ENCODE measurements at places on chromosomes 2 and 18. TPM values are rescaled to one million over a fixed set of nuclear protein-coding genes. Genes with fewer than 3 reads are reported as not detected.

GRCh38 chr2:39039072-39039471 lies 81.8 kb downstream of the SOS1 start:
- H3K4me3 ChIP-seq, result no peak overlapping the region
- H3K36me3 ChIP-seq, result peaks cover 44% of the 10 kb centered on the region
- DNase-seq, result no peak
- no peak overlapping the region for H3K27ac ChIP-seq

GRCh38 chr18:5961828-5962150 lies 66.5 kb upstream of the TMEM200C start:
- no peak for DNase-seq
- no peaks in the 10 kb centered on the region for H3K36me3 ChIP-seq
- no peaks in the 10 kb centered on the region for H3K4me1 ChIP-seq
- H3K27me3 ChIP-seq, result no peaks in the 10 kb centered on the region

DNA sequence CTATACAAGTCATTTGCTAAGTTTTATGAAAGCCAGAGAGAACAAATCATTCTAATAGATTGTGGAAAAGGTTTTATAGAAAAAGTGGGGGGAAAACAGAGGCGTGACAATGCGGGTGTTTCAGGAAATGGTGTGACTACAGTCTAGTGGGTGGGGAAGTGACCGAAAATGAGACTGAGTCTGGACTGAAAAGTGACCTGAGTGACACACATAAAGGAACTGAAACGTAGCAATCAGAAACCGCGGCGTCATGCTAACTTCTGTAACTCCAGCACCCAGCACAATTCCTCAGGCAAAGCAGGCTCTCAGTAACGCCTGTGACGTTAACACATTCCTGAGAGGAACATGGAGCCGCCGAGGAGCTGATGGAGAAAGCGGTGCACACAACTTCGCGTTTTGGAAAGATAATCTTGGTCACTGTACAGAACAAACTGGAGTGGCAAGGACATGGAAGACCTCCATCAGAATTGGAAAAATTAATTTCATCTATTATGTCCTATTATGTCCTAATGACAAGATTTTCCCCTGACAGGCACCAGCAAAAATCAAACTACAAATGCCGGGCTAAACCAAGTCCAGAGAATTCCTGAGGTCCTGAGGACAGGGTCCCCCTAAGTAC lies 1.4 kb upstream of the CD226 start:
- peaks cover 46% of the 10 kb centered on the region for H3K36me3 ChIP-seq
- peaks cover 30% of the 10 kb centered on the region for H3K4me1 ChIP-seq
- H3K27ac ChIP-seq, result no peak overlapping the region
- no peaks in the 10 kb centered on the region for H3K27me3 ChIP-seq
- no peak overlapping the region for H3K4me3 ChIP-seq

The KCNS3 gene
- total RNA-seq, result not detected

The CYRIA gene
- total RNA-seq, result 0.77 TPM

The C1QL2 gene
- not detected for total RNA-seq

All from activated CD8-positive, alpha-beta memory T cell treated with anti-CD3 and anti-CD28 coated beads, Interleukin-2, amount 10 ng/mL, durations not matched to agents 7 days and 5 days (primary cell).